NCI-H226 (cell line): ENCODE measurements at places on chromosomes 3 and 15.

- DNase-seq, result peak; percentile 31
Observed at GRCh38 chr3:148727231-148727630, 29.5 kb downstream of the AGTR1 start.

DNA sequence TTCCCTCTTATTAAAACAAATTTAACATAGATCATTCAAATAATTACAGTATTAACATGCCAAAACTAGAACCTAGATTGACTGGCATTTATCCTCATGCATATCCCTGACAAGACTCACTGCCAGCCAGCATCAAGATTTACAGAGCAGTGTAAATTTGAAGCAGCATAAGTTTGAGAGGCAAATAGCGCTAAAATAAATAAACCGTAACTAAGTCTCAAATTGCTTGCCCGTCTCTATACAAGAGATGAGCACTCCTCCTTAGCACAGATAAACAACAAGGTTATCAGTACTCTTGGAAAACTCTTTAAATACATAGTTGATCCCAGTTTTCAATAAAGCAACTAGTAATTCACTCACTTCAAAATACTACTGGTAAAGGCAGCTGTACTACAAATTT lies 29.6 kb downstream of the MSL2 start:
- no peak for DNase-seq

DNA sequence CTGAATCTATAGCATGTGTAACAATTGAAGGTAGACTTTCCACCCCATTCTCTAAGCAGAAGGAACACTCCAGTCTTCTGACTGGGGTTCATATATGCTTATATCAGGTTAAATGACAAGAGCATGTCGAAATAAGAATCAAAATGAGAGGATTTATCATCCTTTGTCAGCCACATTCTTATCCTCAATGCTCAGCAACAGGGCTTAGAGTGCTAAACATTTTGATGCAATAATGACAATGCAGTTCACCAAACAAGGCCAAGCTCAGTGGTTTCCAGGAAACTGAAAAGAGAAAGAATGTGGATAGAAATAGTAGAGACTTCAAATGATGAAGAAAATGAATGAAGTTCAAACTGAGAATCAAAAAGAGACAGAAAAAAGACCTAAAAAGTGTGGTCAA lies 78.0 kb downstream of the FSIP1 start:
- DNase-seq, result peak; percentile 31

GRCh38 chr3:120908030-120908794 lies at the start of gene STXBP5L:
Gene STXBP5L, plus strand, starts transcription at chr3:120908205. Its CDS starts 1,374 bp downstream, at chr3:120909579.
- peak; percentile 32 for DNase-seq

DNA sequence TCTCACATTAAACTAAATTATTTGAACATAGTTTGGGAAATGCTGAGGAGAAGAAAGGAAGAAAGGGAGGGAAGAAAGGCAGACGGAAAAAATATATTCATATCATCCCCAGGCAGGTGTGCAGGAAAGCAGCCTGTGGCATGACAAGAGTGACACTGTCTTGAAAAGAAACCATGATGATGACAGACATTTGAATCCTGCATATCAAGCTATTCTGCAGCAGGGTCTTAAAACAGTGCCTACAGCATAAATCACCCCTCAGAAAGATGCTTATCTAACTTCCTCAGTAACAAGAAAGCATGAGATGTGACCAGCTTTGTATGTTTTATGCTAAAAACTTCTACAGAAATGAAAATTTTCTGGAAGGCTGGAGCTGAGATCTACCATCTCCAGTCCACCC lies 144.5 kb upstream of the GRM7 start:
- no peak for DNase-seq

- no peak for DNase-seq
Observed at GRCh38 chr3:15750879-15751278, 46.9 kb downstream of the ANKRD28 start.

- DNase-seq, result peak; percentile 22
Observed at GRCh38 chr15:73560501-73561117, 72.6 kb downstream of the NPTN start.

DNA sequence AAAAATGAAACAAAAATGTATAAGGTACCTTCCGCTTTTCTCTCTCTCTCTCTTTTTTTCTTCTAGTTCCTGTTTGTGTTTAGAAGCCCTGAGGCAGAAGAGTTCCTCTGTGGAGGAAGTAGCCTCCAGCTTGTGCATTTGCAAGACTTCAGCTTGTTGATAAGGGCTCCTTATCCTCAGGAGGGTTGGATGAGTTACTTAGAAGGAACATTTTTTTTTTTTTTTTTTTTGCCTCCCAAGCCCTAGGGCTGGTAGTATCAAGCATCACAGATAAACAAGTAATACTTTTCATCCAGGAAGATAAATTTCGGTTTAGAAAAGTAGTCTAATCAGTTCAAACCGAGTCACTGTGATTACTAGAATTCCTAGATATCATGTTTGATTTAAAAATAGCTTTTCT lies 91.0 kb upstream of the CBLB start:
- DNase-seq, result peak; percentile 94

- no peak for DNase-seq
Observed at GRCh38 chr3:9409981-9410854, 12.8 kb downstream of the SETD5 start.

GRCh38 chr3:100183608-100184125 lies 69.4 kb upstream of the FILIP1L start:
- DNase-seq, result no peak

DNA sequence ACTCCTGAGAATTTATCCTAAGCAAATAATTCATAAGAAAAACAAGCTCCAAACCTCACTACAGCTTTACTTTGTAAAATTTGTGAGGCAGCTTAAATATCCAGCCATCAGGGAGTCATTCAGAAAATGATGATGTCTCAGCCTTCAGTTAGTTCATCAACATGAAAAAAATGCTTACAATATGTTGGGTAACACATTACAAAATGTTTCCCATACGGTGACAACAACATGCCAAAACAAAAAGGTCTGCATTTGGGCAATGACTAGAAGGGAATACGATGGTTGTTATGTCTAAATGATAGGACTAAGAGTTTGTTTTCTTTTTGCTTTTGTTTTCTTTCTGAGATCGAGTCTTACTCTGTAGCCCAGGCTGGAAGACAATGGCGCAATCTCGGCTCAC lies 47.0 kb upstream of the CFAP161 start:
- DNase-seq, result no peak

- peak; percentile 14 for DNase-seq
Observed at GRCh38 chr3:157201648-157202278, 41.8 kb upstream of the CCNL1 start.

- DNase-seq, result no peak
Observed at GRCh38 chr3:51391566-51392354, 675 bp downstream of the RBM15B start.

DNA sequence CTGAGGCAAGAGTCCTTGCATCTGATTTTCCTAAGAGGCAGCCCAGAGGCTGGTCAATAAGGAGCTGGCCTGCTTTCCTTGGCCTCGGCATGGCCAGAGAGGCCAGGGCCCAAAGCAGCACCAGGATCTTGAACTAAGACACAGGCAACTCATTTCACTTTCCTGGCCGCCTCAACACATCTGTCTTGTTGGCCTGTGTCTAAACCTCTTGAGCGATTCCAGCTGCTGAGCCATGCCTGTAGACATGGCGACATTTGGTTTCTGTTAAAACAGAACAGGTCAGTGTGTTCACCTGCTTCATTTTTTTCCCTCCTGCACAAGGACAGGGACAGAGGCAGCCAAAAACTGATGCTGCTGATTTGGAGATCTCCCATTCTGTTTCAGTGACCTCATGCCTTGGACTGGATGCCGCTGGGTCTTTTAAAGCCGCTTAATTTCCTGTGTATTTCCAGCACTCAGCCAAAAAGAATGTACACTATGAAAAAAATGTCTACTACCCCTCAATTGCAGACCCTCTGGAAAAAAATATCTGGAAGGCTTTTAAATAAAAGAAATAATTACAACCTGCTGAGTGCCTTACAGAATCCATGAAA lies 266.6 kb upstream of the ICE2 start:
- DNase-seq, result no peak

DNA sequence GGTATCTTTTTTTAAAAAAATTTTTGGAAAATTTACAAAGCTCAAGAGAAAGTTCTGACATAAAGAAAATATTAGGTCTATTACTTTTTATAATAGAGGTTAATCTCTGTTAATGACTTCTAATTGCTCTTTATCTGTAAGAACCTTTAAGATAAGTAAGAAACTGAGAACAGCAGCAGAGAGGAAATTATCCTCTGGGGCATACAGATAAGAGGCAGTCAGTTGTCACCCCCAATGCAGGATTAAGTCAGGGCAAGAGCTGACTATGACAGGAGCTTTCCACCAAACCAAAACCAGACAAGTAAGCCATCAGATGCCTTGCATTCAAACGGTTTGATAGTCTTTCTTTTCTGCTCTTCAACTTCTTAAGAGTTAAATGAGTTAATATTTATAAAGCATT lies 149.0 kb downstream of the GSK3B start:
- DNase-seq, result no peak

- DNase-seq, result peak; percentile 63
Observed at GRCh38 chr15:89430530-89431341, 65.6 kb downstream of the RHCG start.

DNA sequence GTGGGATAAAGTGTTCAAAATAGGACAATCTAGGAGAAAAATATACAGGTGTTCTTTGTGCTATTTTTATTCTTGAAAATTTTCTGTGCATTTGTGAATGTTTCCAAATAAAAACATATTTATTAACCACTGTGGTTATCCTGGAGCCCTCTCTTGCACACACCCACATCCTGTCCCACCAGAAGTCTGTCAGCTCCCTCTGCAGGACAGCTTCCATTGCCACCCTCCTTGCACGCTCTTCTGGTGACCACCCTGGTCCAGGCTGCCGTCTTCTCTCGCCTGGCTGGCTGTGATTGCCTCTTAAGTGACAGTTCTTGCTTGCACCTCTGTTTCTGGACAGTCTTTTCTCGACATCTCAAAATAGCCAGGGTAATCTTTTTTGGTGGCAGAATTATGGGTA lies 394.0 kb downstream of the LRTM1 start:
- DNase-seq, result no peak

DNA sequence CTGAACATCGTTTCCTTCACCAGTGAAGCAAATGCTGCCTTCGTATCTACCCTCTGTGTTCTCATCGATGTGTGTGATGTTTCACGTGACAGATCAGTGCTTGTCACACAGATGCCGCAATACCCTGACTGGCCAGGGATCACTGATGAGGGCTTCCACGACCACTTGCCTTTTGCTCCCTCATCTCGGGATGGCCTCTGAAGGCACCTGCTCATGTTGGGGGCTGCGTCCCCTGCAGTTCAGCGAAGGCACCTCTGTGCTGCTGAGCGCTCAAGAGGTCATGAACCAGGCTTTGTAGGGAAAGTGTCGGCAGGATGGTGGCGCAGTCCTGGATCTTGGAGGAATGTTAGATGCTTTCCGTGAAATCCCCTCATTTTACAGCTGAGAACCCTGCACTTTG lies 79.2 kb upstream of the KLF13 start:
- DNase-seq, result no peak

DNA sequence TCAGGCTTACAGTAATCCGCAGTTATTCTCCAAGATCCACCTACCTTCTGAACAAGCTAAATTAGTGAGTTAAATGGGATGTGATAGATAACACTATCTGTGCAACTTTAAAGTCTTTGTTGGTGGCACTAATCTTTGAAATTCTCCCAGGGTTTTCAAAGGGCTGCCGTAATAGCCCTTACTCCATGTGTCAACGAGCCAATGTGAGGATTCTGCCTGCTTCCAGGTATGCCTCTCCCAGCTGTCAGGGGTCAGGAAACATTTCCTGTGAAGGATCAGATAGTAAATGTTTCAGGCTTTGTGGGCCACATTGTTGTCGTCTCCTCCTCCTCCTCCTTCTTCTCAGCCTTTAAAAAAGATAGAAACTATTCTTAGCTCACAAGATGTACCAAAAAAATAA lies 20.2 kb upstream of the SCN5A start:
- no peak for DNase-seq

- DNase-seq, result no peak
Observed at GRCh38 chr15:84886984-84887299, 2.5 kb downstream of the SLC28A1 start.

- DNase-seq, result no peak
Observed at GRCh38 chr15:28918141-28918983, 32.6 kb downstream of the APBA2 start.

GRCh38 chr15:66172324-66172980 lies 81.1 kb downstream of the MEGF11 start:
- no peak for DNase-seq

GRCh38 chr15:86155551-86155950 lies 75.9 kb downstream of the AGBL1 start:
- DNase-seq, result no peak

- no peak for DNase-seq
Observed at GRCh38 chr3:103803787-103804186, 1369.0 kb downstream of the ZPLD1 start.

DNA sequence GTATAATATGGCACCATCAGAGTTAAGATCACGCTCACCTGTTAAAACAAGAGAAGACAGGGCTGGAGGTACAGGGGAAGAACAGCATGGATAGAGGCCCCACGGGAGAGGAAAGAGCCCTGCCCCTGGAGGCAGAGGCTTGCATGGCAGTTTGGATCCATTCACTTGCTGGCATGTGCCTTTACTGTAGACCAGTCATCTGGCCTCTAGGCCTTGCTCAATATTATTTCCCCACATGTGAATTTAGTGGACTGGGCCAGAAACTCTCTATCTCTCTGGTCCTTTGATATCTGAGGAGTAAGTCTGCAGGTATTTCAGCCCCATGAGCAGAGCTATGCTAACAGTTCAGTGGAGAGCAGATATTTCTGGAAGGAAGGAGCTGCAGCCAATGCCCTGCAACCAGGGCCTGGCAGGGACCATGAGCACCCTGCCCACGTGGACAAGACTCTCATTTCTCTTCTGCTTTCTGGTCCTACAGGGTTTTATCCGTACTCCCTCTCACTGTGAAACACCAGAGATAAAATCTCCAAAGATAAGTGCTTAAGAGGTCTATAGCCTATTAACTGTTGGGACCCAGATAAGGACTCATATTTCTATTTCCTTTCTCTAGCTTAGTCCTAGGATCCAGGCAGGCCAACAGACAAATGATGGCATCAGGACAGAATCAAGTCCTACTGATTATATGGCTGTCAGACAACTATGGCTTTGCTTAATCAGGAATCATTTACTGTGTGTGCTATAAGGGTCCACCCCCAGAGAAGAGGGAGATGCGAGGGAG lies 65.0 kb downstream of the CLDN11 start:
- DNase-seq, result peak; percentile 53

DNA sequence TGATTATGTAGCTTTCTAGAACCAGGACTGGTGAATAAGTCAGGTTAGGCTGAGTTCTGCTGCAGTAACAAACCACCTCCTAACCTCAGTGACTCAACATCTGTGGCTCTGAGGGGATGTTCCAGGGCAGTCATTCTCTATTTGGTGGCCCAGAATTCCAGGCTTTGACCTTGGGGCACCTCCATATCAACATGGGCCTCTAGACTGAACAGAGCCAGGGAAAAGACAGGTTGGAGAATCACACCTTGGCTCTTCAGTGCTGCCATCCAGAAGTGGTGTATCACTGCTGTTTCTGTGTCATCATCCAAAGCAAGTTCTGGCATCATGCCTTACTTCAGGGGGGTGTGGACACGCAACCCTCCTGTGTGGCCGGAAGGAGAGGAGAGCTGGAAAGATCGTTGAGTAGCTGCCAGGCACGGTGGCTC lies 15.3 kb downstream of the ZBTB47 start:
- peak; percentile 29 for DNase-seq
